ENCODE measurements at places on chromosomes 5 and 9. TPM values are rescaled to one million over a fixed set of nuclear protein-coding genes. Genes with fewer than 3 reads are reported as not detected.
A peak's percentile ranks its signal among the peaks of the same experiment; 100 is the strongest.

Gene DMRTA1
- total RNA-seq = not detected

Gene FAM78A
- total RNA-seq = 62.4 TPM

Gene EXD3
- 14.9 TPM for total RNA-seq

- peak; percentile 34 for DNase-seq
Observed at GRCh38 chr9:122213589-122214413, 15.0 kb downstream of the LHX6 start.

GRCh38 chr9:81490605-81491331, 198.6 kb downstream of the TLE1 start:
- no peak for DNase-seq

DNA sequence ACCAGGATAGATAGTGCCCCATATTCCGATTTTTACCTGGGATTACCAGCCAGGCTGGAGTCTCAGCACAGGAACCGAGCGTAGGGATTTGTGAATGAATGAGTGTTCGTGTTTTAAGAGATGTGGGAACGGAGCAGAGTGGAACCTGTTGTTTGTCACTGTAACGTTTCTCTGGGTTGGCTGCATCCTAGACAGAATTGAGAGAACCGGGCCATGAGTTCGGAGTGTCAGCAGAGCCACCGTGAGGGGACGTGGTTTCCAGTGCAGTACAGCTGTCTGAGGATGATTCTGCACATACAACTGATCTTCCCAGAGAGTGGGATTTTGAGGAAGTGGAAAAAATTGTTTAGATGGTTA, 1.2 kb downstream of the PDE8B start:
- no peak for DNase-seq

GRCh38 chr5:160831801-160832200, 20.2 kb downstream of the ATP10B start:
- DNase-seq = no peak

DNA sequence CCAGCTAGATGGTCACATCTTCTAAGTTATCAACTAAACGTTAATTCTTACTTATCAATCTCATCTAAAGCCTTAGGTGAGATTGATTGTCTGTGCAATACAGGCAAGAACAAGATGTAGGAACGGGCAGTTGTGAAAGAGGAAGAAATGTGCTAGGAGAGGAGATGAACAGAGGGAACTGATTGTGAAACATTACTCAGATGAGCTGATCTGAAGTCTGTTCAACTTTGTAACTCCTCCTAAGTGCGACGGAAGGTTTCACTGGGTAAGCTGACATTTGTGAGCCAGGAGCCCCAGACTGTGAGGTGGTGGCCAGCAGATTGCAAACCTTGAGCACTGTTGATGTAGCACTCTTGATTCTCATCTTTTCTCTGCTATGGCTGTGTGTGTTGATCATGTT, 204.1 kb downstream of the CD180 start:
- no peak for DNase-seq

Data from CD4-positive, alpha-beta T cell (primary cell).